ENCODE measurements at places on chromosomes 1 and 21. TPM values are rescaled to one million over a fixed set of nuclear protein-coding genes. Genes with fewer than 3 reads are reported as not detected.
A peak's percentile ranks its signal among the peaks of the same experiment; 100 is the strongest.

DNA sequence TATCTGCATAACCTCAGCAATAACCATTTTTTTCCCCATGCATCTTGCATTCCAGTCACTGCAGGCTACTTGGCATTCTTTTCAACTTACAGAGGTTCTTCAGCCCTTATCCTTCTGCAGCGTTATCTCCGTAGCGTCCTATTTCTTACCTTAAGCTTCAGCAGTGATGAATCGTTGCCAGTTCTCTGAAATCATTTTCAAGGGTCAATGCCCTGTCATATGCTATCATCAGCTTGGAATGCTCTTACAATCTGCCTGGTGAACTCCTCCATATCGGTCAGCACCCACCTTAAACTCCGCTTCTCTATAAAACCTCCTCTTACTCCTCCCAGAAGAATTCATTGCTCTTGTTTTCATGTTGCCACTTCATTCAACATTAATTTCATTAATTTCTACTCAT is 105.1 kb upstream of the DPH5 start:
- no peak for DNase-seq

The RYR2 gene
- 1.9 TPM for polyA plus RNA-seq

DNA sequence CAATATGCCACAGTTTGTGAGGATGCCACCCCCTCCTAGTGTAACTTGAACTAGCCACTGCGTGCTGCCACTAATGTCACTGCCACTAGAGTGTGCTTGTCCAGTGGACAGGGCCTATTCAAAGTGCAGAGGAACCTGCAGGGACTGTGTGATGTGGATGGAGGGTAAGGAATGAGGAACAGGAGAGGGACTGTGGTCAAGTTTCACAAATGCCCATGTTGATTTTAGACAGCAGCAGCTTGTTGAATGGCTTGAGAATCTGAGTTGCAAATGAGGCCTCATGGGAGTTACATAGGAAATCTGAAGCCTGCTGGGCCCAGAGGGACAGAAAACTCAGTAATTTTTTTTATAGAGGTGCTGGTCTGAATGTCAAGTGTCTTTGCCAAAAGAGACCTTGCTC is 112.3 kb downstream of the HHAT start:
- DNase-seq: no peak

GRCh38 chr21:19853709-19854575 is 1144.3 kb upstream of the NCAM2 start:
- no peak for DNase-seq

The KIF26B gene
- polyA plus RNA-seq: 35.1 TPM

The QSOX1 gene
- polyA plus RNA-seq: 60.0 TPM

- no peak for DNase-seq
These were observed 12.8 kb downstream of the ADARB1 start for GRCh38 chr21:45087022-45087823.

DNA sequence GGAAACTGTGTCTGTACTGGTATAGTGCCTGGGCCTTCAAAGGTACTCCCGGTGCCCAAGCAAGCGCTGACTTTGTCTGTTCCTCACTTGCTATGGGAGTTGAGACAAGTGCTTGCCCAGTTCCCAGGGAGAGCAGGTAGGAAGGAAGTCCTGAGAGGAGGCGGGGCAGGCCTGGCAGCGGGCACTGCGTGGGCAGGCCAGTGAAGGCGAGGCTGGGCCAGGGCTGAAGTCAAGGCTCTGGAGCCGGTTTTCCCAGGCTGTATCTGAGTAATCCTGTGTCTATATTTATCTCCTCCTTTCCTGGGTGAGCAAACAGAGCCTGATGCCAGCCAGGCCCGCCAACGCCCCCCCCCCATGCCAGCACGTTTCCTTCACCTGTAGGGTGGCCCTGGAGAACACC is 15.9 kb upstream of the EDN2 start:
- no peak for DNase-seq

The PYHIN1 gene
- 0.13 TPM for polyA plus RNA-seq

GRCh38 chr1:29767769-29768425 is 531.6 kb downstream of the PTPRU start:
- no peak for DNase-seq

The SGIP1 gene
- 14.9 TPM for polyA plus RNA-seq

DNA sequence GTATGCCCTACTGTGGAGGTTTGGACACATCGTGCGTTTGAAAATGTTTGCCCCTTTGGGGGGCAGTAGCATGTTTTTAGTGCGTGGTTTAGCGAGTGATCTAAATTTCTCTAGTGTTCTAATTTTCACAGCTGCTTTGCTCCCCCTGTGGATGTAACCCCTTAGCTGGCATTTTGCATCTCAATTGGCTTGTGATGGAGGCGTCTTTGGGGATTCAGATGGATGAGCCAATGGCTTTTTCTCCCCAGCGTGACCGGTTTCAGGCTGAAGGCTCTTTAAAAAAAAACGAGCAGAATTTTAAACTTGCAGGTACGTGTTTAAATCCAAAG is 836 bp downstream of the CDC7 start:
- DNase-seq: no peak

DNA sequence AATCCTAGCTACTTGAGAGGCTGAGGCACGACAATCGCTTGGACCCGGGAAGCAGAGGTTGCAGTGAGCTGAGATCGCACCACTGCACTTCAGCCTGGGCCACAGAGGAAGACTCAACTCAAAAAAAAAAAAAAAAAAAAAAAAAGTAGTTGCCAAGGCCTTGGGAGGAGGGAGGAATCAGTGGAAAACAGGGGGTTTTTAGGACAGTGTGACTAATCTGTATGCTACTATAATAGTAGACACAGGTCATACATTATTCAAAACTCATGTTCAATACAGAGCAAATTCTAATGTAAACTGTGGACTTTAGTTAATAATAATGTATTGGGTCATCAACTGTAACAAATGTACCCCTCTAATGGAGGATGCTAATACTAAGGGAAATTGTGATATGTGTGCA is 51.7 kb upstream of the CTPS1 start:
- no peak for DNase-seq

DNA sequence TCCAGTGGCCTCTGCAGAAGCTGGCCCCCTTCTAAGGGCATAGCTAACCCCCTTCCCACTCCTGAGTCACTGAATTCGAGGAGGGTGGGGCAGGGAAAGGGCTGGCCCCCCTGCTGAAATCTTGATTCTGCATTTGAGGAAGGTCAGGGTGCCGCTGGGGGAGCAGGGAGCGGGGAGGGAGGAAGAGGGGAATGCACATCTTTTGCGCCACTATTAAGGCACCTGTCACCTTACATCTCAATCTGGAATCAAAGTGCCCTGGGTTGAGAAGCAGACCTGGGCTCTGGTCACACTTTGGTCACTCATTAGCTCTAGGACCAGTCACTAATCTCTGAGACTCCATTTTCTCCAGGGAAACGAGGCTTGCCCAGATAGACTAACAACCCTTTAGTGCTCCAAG is 62.0 kb downstream of the TOR1AIP2 start:
- DNase-seq: no peak

DNA sequence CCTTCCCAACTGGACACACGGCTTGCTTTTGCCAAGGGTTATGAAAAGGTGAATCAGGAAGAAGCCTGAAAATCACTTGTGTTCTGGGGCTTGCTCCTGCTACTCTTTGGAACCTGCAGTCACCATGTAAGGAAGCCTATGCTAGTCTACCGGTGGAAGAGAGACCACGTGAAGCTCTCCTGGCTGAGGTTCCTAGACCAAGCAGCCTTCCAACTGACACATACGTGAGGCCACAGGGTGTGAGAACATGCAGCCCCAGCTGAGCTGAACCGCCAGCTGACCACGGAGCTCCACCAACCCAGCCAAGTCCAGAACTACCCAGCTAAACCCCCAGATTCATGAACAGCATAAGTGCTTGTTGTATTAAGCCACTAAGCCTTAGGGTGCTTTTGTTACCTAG is 72.8 kb upstream of the KRTAP19-8 start:
- no peak for DNase-seq

The ADCY10 gene
- polyA plus RNA-seq: 0.53 TPM

- no peak for DNase-seq
These were observed 650 bp downstream of the PCNX2 start for GRCh38 chr1:233294913-233295236.

- no peak for DNase-seq
These were observed 111.6 kb upstream of the GADD45A start for GRCh38 chr1:67573311-67573872.

DNA sequence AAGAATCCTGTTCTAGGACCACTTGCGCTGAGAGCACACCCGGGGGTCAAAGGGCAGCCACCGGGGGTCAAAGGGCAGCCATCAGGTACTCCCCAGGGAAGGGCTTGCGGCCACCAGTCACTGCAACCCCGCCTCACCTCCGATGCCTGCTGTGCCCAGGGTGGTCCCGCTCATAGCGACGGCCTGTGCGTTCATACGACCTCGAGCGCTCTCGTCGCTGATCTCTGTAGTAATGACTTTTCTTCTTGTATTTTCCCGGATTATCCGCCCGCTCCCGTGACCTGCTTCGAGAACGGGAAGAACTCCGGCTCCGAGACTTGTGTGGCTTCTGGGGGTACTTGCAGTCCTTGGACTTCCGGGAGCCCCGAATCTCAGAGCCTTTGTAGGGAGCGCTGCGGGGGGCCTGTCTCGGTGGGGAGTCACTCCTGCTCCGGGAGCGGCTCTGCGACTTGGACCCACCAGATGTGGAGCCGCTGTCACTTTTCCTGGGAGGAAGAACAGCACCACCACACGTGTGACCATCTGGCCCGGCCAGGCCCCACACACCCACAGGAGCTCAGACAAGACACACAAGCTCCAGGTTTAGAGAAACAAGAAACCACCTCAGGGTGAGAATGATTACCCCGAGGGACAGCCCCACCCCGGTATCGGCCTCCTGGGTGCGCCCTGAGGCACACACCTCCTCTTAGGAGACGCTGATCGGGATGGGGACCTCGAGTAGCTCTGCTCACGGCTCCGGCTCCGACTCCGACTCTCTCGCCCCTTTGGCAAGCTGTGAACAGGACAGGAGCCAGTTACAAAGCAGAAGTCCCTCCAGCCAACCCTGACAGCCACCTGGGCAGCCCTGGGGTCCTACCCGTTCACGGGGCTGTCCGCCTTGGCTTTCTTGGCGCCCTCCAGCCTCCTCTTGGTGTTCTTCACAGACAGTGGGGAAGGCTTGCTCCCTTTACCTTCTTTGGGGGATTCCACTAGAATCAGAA is 11.7 kb downstream of the CCNL2 start:
- no peak for DNase-seq

DNA sequence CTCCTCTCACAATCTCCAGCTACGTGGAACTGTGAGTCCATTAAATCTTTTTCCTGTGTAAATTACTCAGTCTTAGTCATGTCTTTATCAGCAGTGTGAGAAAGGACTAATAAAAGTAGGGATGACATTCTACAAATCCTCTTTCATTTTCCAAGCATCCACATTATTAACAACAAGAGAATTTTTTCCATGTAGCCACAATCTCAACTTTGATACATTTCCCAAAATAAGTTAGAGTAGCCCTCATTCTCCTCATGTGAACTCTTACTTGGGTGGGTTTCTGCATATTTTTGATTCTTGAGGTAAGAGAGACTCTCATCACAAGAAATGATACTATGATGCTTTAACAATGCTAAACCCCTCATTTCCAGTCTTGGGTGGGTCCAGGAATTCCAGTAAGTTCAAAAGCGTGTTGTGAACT is 52.8 kb downstream of the TNFSF18 start:
- DNase-seq: no peak

The RIIAD1 gene
- polyA plus RNA-seq: 0.44 TPM

- no peak for DNase-seq
These were observed 363.2 kb downstream of the OMA1 start for GRCh38 chr1:58183286-58183685.

DNA sequence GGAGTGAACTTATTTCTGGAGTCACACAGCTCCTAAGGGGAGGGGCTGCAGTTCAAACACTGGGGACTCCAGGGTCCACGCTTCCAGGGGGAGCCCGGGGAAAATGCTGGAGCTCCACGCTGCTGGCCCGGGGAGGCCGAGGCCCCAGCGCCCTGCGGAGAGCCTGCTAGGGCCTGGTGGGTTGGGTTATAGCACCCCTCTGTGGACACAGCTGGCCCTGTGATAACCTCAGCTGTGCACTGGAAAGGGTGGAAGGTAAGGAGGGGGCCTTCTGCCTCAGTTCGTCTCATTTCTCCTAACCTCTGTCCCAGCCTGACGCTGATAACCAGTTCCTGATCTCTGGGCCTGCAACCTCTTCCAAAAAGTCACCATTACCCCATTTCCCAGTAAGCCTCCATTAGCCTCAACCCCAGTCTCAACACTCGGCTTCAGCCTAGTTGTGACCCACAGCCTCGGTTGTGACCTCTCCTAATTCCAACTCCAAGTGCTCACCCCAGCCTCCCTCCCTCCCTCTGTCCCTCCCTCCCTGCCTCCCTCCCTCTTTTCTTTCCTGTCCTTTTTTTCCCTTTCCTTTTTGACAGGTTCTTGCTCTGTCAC is 7.1 kb downstream of the NBL1 start:
- DNase-seq: no peak

- no peak for DNase-seq
These were observed 401.1 kb upstream of the CHRM3 start for GRCh38 chr1:238985312-238985711.

The VAV3 gene
- polyA plus RNA-seq: 151 TPM

- DNase-seq: no peak
These were observed 131.4 kb upstream of the RAB4A start for GRCh38 chr1:229139331-229140118.

The RGS8 gene
- polyA plus RNA-seq: 0.12 TPM

The ANGPTL7 gene
- polyA plus RNA-seq: not detected

GRCh38 chr1:201468844-201469644 is at the start of gene PHLDA3:
PHLDA3 (minus strand) TSS chr1:201469188; CDS start chr1:201468786, 402 bp downstream.
- DNase-seq: peak; percentile 64

GRCh38 chr1:165823552-165824268 is 3.7 kb upstream of the UCK2 start:
- no peak for DNase-seq

- DNase-seq: no peak
These were observed 7.4 kb downstream of the BTBD8 start for GRCh38 chr1:92087542-92087941.

The BARHL2 gene
- polyA plus RNA-seq: not detected

DNA sequence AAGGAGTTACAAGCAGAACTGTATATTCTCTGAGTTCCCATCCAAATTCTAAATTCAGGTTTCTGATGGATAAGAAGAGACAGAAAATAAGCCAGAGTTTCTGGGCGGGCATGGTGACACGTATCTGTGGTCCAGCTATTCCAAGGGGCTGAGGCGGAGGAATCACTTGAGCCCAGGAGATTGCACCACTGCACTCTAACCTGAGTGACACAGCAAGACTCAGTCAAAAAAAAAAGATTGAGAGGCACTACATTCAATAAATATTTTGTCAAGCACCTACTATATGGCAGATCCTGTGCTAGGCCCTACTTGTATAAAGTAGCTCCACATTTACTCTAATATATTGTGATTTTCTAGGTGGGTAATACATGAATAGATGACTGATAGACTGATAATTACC is 6.4 kb upstream of the FRRS1 start:
- no peak for DNase-seq

- DNase-seq: no peak
These were observed 4.1 kb downstream of the MINDY1 start for GRCh38 chr1:151002611-151003010.

DNA sequence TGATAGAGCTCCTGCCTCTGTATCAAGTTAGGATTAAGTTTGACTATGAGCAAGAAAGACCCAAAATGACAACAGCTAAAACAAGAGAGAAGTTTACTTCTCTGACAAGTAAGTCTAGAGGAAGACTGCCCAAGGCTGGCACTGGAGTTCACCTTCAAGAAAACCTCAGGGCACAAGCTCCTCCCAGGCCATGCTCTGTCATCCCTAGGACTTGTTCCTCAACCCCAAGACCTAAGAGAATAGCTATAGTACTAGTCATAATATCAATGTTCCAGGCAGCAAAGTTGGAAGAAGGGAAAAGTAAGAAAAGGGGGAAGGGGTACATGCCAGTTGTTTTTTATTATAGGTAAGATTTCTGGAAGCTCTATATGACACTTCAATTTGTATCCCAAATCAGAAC is 26.4 kb upstream of the DARS2 start:
- no peak for DNase-seq

The CLEC20A gene
- polyA plus RNA-seq: 0.35 TPM

The SEMA6C gene
- polyA plus RNA-seq: 25.6 TPM
